ENCODE measurements at places on chromosomes 7 and 10.

GRCh38 chr10:58362027-58362789, 23.0 kb upstream of the TFAM start:
- no peak for DNase-seq

DNA sequence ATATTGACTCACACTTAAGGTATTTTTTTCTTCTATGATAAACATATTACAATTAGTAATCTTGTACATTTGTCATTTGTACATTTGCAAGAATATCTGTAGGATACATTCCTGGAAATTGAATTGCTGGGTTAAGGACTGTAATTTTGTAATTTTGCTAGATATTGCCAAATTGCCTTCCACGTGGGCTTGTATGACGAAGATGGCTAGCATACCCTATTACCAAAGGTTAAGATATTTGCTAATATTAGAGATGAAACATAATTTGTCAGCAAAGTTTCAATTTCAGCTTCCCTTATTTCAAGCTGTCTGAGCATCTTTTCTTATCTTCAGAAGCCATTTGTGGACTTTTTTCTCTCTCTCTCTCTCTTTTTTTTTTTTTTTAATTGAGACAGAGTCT, 1.0 kb upstream of the LYZL2 start:
- peak; percentile 3 for DNase-seq

DNA sequence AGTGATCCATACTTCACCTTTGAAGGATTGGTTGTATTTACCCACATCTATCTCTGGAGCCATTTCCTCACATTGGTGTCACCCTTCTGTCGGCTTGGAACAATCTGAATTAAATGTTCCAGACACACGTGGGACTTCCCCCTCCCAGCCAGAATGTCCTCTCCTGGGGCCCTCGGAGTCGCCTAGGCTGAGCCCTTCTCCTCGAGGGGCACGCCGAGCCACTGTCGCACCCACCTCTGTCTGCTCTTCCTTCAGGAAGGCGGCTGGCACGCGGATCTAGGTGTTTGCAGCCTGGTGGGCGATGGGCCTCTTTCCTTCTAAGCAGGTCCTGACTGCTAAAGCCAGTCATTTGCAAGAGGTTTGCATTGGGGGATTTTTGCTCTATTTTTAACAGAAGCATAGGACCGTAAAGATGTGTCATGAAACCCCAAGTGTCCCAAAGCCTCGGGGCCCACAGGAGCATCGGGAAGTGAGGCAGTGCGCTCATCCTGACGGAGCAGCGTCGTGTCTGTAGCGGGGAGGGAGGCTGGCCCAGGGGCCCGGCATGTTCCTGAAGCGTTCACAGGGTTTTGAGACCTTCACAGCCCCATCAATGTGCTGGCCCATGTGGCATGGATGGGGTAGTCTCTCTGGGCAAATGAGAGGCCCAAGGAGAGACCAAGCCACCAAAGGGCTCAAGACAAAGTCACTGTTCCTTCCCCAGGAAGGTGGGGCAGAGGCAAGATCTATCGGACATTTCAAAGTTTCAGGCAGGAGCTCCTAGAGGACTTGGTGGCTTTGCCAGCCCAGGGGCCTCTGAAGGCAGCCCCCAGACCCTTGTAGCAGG, 86.7 kb downstream of the RGS10 start:
- DNase-seq: no peak

DNA sequence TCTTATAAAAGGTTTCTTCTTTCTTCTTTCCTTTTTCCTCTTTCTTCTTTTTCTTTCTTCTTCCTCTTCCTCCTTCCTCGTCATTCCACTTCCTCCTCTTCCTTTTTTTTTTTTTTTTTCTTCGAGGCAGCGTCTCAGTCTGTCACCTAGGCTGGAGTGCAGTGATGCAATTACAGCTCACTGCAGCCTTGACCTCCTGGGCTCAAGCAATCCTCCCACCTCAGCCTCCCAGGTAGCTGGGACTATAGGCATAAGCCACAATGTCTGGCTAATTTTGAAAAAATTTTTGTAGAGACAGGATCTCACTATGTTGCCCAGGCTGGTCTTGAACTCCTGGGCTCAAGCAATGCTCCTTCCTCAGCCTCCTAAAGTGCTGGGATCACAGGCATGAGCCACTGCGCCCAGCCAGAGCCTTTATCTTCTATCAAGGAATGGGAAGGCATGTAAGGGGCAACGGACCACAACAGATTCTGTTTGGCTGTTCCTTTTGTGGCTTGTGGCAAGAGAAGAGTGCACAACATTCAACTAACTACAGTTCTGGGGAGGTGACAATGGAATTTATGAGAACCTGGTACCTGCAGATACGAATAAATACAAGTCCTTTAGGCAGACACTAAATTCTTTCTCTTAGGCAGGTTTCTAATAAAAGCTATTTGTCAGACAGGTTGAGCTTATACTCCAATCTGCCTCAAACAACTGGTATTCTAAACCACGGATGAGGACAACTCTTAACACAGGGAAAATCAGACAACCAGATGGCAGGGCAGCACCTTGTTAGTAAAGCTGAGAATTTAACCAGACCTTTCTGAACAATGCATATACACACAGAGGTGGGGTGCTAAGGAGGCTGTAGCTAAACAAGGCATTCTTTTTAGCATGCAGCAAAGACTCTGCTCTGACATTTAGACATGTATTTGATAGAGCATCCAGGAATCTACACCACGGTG, 100.3 kb downstream of the DOCK4 start:
- DNase-seq: no peak

DNA sequence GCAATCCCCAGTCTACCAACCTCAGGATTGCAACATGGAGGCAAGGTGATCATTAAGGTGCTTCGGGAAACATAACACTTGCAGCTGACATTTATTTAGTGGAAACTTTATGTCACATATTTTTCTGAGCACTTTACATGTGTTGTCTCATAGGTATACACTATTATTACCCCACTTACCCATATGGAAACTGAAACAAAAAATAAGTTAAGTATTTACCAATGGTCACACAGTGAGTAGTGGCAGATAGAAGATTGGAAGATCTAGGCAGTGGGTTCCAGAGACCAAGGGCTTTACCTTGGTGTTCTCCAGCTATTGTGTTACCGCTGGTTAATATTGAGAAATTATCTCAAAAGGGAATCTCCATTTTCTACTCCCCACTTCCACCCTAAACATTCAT, 1279.1 kb upstream of the SORCS1 start:
- DNase-seq: no peak
